COR-L47 (cell line): ENCODE measurements at places on chromosomes 16 and 17.

DNA sequence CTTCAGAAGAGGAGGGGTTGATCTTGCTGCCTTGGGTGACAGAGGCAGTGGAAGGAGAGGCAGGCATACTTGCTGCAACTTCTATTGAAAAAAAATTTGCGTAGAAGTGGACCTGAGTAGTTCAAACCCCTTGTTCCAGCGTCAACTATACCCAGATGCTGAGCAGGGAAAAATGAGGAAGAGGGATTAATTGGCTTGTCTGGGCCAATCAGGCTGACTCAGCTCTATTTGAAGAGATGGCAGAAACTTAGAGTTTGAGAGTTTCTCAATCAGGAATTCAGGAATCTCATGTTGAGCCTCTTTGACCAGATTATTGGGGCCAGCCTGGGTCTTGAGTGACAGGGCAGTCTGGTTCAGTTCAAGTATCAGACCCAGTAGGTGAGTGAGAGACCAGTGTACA, 17.6 kb downstream of the CASC3 start:
- no peak for DNase-seq

GRCh38 chr17:66425756-66426396, 123.5 kb downstream of the PRKCA start:
- DNase-seq = no peak

- DNase-seq = no peak
Measured at GRCh38 chr16:51854401-51854951, 692.5 kb downstream of the TOX3 start.

- no peak for DNase-seq
Measured at GRCh38 chr16:5034167-5034523, 410 bp upstream of the NAGPA start.

- peak; percentile 92 for DNase-seq
Measured at GRCh38 chr17:39737760-39738567, at the start of gene GRB7. Gene GRB7, plus strand, starts transcription at chr17:39737938. Its CDS starts 4,364 bp downstream, at chr17:39742302.

GRCh38 chr17:35252651-35253050, 9.8 kb downstream of the SLFN5 start:
- DNase-seq = no peak

GRCh38 chr17:35046740-35047283, 16.7 kb downstream of the RFFL start:
- no peak for DNase-seq

- DNase-seq = no peak
Measured at GRCh38 chr17:74288785-74289184, 14.8 kb downstream of the DNAI2 start.

- no peak for DNase-seq
Measured at GRCh38 chr17:18921912-18922451, 30.0 kb upstream of the SLC5A10 start.

- no peak for DNase-seq
Measured at GRCh38 chr16:56801762-56802161, 63.2 kb upstream of the SLC12A3 start.

DNA sequence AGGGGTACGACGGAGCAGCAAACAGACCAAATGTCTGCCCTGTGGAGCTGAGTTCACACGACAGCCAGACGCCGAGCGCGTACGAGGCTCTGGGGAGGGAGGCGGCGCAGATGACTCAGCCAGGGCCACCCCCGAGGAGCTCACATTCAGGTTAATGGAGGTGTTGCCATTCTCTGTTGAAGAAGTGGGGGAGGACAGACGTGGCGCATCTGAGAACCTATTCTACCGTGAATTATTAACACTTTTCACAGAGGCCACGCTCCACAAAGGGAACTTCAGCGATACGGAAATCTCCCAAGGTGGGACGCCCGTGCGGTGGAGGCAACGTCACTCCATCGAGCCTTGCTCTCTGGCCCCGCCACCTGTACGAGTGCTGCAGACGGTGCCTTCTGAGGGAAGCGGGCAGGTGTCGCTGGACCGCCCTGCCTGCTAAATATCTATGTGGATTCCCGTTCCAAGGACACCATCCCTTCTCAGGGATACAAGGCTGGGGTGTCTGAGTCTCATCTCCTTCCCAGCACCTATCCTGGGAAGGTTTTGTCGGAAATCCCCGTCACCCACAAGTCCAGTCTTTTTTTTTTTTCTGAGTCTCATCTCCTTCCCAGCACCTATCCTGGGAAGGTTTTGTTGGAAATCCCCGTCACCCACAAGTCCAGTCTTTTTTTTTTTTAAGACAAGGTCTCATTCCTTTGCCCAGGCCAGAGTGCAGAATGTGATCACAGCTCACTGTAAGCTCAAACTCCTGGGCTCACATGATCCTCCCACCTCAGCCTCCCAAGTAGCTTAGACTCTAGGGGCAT, 19.0 kb downstream of the ABR start:
- no peak for DNase-seq

- DNase-seq = no peak
Measured at GRCh38 chr16:62022688-62023087, 13.6 kb downstream of the CDH8 start.

- DNase-seq = no peak
Measured at GRCh38 chr16:27817038-27817437, 246.5 kb downstream of the GSG1L start.

DNA sequence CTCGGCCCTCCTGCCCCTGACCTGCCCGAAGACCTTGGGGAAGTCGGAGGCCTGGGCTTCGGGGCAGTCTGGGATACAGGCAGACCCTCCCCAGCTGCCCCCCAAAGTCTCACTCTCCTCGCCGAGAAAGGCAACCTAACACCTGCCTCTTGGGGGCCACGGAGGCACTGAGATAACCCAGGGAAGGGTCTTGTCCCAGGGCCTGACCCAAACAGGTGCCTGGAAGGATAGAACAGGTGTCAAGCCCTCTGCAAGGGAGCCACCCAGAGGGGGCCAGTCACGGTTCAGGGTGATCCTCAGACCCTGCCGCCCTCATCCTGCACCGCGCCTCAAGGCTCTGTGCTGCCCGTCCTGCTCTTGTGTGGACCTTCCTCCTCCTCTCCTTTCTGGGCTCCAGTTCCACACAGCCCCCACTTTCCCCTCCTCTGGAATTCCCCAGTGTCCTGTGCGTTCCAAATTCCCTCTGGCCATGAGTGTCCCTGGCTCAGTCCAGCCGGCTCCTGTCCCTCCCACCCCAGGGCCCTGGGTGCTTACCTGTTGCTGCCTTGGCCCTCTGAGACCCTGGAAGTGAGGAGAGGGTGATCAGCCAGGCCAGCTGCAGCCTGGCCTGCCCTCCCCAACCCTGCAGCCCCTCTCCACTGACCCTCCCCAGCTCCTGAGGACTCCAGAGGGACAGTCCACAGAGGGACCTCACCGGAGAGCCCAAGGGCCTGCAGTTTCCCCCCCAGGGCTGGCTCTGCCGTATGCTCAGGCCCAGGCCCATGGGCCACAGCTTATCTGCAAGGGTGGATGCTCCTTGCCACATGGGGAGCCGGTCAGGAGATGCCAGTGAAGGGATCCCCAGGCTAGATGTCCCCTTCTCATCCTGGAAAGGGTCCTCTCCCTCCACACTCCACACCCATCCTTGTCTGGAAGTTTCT, 3.8 kb downstream of the PRSS27 start:
- DNase-seq = no peak

- DNase-seq = no peak
Measured at GRCh38 chr17:63433746-63434591, 12.1 kb downstream of the CYB561 start.

- no peak for DNase-seq
Measured at GRCh38 chr16:11708421-11708820, 34.2 kb downstream of the TXNDC11 start.

DNA sequence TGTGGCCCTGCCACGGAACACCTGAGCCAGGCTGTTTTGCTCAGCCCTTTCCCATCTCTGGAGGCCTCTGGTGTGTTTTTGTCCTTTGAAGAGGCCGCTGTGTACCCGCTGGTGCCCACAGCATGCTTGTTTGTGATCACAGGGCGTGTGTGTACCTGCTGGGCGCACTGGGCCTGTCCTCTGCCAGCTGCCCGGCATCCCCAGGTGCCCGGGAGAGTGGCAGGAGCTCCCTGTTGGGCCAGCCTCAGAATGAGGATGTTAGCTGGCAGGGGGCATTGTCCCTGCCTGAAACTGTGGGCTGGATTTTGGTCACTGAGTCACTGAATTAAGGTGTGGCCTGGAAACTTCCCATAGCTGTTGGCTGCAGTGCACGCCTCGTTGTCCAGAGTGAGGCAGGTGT, 31.1 kb downstream of the BAIAP2 start:
- DNase-seq = peak; percentile 90

DNA sequence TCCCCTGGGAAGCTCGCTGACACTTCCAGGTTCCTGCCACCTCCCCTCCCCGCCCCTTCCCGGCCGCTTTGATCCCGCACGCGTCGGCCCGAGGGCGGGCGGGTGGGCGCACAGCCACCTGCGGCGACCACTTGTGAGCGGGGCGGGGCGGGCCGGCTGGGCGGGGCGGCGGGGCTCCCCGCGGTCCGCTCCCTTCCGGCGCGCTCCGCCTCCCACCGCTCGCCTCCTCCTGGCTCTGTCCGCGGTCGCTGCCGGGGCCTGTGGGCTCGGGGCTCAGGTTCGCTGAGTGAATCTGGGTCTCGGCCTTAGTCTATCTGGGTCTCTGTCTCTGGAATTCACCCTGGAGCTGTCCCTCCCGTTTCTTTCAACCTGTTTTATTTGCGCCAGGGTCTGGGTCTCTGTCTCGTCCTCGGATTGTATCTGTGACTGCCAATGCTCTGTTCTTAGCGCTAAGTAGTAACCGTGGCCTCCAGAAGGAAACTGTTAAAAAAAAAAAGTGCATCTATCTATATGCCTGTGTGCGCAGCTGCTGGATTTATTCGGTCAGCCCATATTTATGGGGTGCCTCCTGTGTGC, 2.7 kb upstream of the HES7 start:
- DNase-seq = no peak

GRCh38 chr17:75827308-75828075, 16.7 kb downstream of the UNC13D start:
- DNase-seq = peak; percentile 66

GRCh38 chr17:5942687-5943086, 127.5 kb upstream of the WSCD1 start:
- no peak for DNase-seq
